ENCODE measurements at places on chromosomes 12 and 14. TPM values are rescaled to one million over a fixed set of nuclear protein-coding genes. Genes with fewer than 3 reads are reported as not detected.

GRCh38 chr12:109345428-109345827, 2.3 kb upstream of the MYO1H start:
- H3K27me3 ChIP-seq, result peaks cover 4% of the 10 kb centered on the region
- H3K4me1 ChIP-seq, result no peaks in the 10 kb centered on the region
- no peak overlapping the region for H3K4me3 ChIP-seq
- H3K36me3 ChIP-seq, result no peaks in the 10 kb centered on the region
- no peak overlapping the region for H3K27ac ChIP-seq
- no peak for DNase-seq

GRCh38 chr14:96109596-96110355, 70.6 kb downstream of the C14orf132 start:
- H3K27ac ChIP-seq, result no peak overlapping the region
- H3K4me1 ChIP-seq, result no peaks in the 10 kb centered on the region
- H3K27me3 ChIP-seq, result peaks cover 8% of the 10 kb centered on the region
- no peak for DNase-seq
- H3K36me3 ChIP-seq, result no peaks in the 10 kb centered on the region

- H3K36me3 ChIP-seq, result no peaks in the 10 kb centered on the region
- no peaks in the 10 kb centered on the region for H3K4me1 ChIP-seq
- H3K27me3 ChIP-seq, result no peaks in the 10 kb centered on the region
- no peak overlapping the region for H3K4me3 ChIP-seq
Measured at GRCh38 chr12:19288161-19288560, 151.1 kb upstream of the AEBP2 start.

DNA sequence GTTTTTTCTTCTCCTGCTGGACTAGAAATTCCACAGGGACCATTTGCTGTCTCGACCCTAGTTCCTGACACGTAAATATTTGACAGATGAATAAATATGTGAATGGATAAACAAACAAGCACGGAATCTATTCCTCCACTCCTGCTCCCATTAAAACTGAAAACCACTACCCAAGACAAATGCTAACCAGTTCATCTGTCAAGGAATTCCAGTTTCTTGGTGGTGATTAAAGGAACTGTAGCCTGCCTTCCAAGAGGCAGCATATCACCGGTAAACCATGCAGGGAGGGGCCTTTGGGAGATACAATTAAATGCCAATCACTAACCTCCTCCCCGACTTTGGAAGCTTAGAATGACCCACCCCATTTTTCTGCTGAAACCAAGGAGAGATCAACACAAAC, 95.4 kb downstream of the TTC7B start:
- H3K27me3 ChIP-seq, result no peaks in the 10 kb centered on the region
- H3K27ac ChIP-seq, result no peak overlapping the region
- no peak overlapping the region for H3K4me3 ChIP-seq
- H3K4me1 ChIP-seq, result peaks cover 6% of the 10 kb centered on the region

AQP6 gene
- not detected for total RNA-seq

- no peak overlapping the region for H3K27ac ChIP-seq
- DNase-seq, result peak; percentile 25
- H3K4me1 ChIP-seq, result peaks cover 2% of the 10 kb centered on the region
- no peaks in the 10 kb centered on the region for H3K36me3 ChIP-seq
- H3K4me3 ChIP-seq, result peak overlapping the region; percentile 49
Measured at GRCh38 chr12:3200032-3200617, 122.9 kb downstream of the TSPAN9 start.

- H3K27ac ChIP-seq, result no peak overlapping the region
- no peak for DNase-seq
- peaks cover 5% of the 10 kb centered on the region for H3K4me1 ChIP-seq
- H3K4me3 ChIP-seq, result no peak overlapping the region
Measured at GRCh38 chr12:90048918-90049317, 340.3 kb upstream of the ATP2B1 start.

OVCH1 gene
- not detected for total RNA-seq

USP44 gene
- total RNA-seq, result 18.7 TPM

GPR65 gene
- 17.5 TPM for total RNA-seq

DNA sequence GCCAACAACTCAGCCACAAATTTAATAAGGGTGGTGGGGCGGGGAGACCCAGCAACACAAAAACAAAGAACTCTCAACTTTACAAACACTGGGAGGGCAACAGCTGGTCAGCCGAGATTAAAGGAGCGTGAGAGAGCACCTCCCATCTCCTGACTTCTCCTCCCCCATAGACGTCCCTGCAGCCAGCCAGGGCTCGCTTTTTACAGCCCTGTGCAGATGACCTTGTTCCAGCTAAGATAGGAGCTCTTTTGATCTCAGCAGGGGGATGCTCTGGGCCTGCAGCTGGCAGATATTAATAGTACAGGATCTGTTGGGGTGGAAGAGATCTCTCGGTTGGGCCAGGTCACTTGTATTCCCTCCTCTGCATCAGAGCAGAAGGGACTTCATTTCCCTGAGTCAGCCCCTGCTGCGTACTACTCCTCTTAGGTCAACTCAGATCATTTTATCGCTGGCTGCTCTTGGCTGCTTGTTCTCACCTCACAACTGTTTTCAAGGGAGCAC, 475.8 kb downstream of the RAD51B start:
- DNase-seq, result no peak
- no peak overlapping the region for H3K4me3 ChIP-seq
- H3K27ac ChIP-seq, result no peak overlapping the region

GRCh38 chr12:31324845-31325523, 966 bp downstream of the SINHCAF start:
- H3K27ac ChIP-seq, result peak overlapping the region; percentile 99
- peaks cover 5% of the 10 kb centered on the region for H3K27me3 ChIP-seq
- DNase-seq, result peak; percentile 41
- peak overlapping the region; percentile 98 for H3K4me3 ChIP-seq
- peaks cover 28% of the 10 kb centered on the region for H3K36me3 ChIP-seq
- peaks cover 35% of the 10 kb centered on the region for H3K4me1 ChIP-seq

- DNase-seq, result peak; percentile 94
- H3K27me3 ChIP-seq, result no peaks in the 10 kb centered on the region
- peak within 1 kb of the TSS; percentile 97 for H3K27ac ChIP-seq
- peaks cover 40% of the 10 kb centered on the region for H3K4me1 ChIP-seq
- peak within 1 kb of the TSS; percentile 87 for H3K4me3 ChIP-seq
- H3K36me3 ChIP-seq, result peaks cover 8% of the 10 kb centered on the region
Measured at GRCh38 chr14:24271134-24271833, at the start of gene RABGGTA. TSS of gene RABGGTA (minus strand) at chr14:24271597. CDS start at chr14:24271115, 482 bp downstream.

ACRBP gene
- total RNA-seq, result 1.2 TPM

- H3K4me3 ChIP-seq, result no peak overlapping the region
- no peaks in the 10 kb centered on the region for H3K4me1 ChIP-seq
- no peaks in the 10 kb centered on the region for H3K36me3 ChIP-seq
- H3K27me3 ChIP-seq, result no peaks in the 10 kb centered on the region
Measured at GRCh38 chr14:75619548-75619947, 41.1 kb downstream of the ERG28 start.

DNA sequence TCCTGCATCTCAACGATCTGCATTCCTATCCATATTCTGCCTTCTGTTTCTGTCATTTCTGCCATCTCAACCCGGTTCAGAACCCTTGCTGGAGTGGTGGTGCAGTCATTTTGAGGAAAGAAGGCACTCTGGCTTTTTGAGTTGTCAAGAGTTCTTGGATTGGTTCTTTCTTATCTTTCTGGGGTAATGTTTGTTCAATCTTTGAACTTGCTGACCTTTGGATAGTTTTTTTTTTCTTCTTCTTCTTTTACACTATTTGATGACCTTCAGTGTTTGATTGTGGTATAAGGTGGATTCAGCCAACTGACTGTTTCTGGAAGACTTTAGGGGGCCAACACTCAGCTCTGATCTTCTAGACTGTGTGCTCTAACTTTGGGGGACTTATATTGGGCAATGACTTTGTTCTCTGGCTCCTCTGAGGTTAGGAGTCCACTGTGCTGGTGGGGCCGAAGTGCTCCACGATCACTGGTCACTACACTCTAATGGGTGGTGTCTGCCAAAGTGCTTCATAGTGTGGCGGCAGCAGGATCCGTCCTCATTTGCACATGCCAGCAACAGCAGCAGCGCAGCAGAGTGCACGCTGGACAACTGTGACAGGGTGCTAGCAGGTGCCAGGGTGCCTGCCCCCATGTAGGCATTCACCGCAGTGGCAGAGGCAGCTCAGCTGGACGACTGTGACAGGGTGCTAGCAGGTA, 255.8 kb downstream of the FBXL14 start:
- H3K27ac ChIP-seq, result no peak overlapping the region
- H3K36me3 ChIP-seq, result peaks cover 12% of the 10 kb centered on the region
- no peak overlapping the region for H3K4me3 ChIP-seq
- peaks cover 9% of the 10 kb centered on the region for H3K4me1 ChIP-seq

DNA sequence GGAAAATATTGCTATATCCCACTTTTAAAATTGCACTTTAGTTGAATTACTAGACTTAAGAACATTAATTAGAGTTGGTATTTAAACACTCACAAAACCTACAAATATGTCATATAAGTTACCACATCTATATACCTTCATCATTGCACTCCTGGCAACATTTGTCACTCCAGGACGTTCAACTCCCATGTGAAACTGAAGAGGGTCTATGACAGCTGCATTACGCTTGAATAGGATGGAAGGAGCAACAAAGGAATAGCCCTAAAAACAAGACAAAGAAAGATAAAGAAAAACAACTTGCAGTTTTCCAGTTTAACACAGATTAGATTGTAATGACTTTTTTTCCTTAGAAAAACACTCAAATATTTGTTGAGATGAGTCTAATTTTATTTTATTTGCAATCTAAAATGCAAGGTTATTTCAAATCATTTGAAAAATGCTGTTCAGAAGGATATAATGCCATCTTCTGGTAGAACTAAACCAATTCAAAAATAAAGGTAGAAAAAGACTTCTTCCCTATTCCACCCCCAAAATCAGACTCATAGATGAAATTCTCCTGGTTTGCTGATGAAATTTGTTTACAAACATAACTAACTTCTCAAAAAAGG, 84.3 kb upstream of the TTC7B start:
- H3K4me1 ChIP-seq, result peaks cover 20% of the 10 kb centered on the region
- H3K36me3 ChIP-seq, result peaks cover 15% of the 10 kb centered on the region
- no peak for DNase-seq
- no peaks in the 10 kb centered on the region for H3K27me3 ChIP-seq
- no peak overlapping the region for H3K27ac ChIP-seq

DNA sequence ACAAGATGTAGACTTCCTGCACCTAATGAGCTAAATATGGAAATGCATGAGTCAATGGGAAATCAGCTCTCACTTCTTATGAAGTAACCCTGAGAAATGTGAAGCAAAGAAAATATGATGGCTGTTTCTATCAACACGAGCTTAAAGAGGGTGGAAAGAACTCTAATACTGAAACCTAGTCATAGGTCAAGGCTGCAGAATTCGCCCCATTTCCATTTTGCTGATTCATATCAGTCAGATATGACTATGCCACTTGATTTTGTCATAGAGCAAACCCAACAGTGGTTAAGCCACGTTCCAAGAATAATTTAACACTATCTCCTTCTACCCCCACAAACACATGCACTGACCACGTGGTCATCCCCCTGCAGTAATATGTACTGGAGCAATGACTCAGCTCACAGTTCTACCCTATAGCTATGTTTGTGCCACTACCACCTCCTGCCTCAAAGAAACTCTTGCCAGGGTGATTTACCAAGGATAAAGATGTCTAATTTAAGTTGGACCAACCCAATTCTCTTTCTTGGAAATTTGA, 157.5 kb downstream of the TMTC3 start:
- peaks cover 11% of the 10 kb centered on the region for H3K4me1 ChIP-seq
- no peak overlapping the region for H3K4me3 ChIP-seq
- peaks cover 4% of the 10 kb centered on the region for H3K27me3 ChIP-seq
- peak overlapping the region; percentile 79 for H3K27ac ChIP-seq
- no peaks in the 10 kb centered on the region for H3K36me3 ChIP-seq

GRCh38 chr12:106258226-106258625, 10.4 kb upstream of the CKAP4 start:
- DNase-seq, result no peak
- H3K4me1 ChIP-seq, result no peaks in the 10 kb centered on the region
- H3K27me3 ChIP-seq, result no peaks in the 10 kb centered on the region
- no peak overlapping the region for H3K4me3 ChIP-seq
- no peaks in the 10 kb centered on the region for H3K36me3 ChIP-seq
- H3K27ac ChIP-seq, result no peak overlapping the region

RIMBP2 gene
- not detected for total RNA-seq

DNA sequence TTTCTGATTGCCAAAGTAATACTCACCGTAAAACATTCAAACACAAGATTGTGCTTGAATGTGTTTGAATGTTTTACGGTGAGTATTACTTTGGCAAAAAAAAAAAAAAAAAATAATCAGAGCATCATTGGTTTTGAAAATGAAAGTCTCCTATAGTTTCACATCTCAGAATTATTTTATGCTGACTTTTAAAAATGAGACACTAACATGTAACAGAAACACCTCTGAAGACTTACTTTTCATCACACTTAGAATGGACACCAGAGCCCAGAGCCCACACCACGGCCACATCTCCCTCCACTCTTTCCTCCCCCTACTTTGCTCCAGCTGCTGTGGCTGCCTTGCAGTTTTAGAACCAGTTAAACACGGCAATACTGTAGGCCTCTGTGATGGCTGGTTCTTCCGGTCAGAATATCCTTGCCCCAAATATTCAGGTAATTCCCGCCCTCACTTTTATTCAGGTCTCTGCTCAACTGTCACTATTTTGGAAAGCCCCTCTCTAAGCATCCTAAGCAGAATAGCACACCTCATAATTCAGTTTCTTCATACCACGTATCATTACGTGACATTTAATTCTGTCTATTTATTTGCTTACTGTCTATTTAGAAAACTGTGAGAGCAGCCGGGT, 138.9 kb upstream of the MAX start:
- no peak for DNase-seq
- H3K27me3 ChIP-seq, result no peaks in the 10 kb centered on the region
- H3K27ac ChIP-seq, result no peak overlapping the region
- H3K4me1 ChIP-seq, result peaks cover 7% of the 10 kb centered on the region

DNA sequence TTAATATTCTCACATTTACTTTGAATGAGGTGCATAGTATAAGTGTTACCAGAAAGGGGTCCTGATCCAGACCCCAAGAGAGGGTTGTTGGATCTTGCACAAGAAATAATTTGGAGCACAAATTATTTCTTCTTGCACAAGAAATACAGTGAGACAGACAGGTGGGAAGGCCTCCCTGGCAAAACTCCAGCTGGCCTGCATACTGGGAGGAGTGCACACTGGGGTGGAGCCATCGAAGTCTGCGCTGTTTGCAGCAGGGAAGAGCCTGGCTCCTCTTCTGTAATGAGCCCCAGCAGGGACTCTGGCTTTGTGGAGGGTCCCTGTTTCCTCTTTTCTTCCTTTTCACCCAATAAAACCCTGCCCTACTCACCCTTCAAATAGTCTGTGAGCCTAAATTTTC, 141.6 kb downstream of the GLT1D1 start:
- no peaks in the 10 kb centered on the region for H3K4me1 ChIP-seq
- no peak overlapping the region for H3K4me3 ChIP-seq
- H3K27me3 ChIP-seq, result peaks cover 4% of the 10 kb centered on the region

DNA sequence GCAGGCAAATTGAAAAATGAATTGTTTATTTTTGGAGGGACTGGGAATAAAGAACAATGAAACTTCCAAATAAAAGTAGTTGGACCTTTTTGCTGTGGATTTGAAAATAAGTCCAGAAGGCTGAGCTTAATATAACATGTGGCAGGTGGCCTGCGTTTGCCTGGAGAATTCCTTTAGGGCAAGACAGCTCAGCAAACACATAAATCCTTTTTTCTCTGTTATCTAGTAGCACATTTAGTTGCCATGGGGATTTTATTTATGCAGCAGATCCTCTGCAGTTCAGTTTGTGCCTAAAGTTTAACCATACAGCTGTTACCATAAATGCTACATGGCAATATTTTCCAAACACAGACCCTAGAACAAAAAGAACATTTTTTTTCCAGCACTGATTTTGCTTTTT, 180.0 kb downstream of the NPAS3 start:
- H3K4me3 ChIP-seq, result no peak overlapping the region
- peaks cover 4% of the 10 kb centered on the region for H3K27me3 ChIP-seq
- H3K27ac ChIP-seq, result no peak overlapping the region
- no peak for DNase-seq
- H3K36me3 ChIP-seq, result no peaks in the 10 kb centered on the region

Data from activated naive CD8-positive, alpha-beta T cell treated with anti-CD3 and anti-CD28 coated beads for 36 hours (primary cell).